ENCODE measurements at places on chromosomes 6 and 20.
A peak's percentile ranks its signal among the peaks of the same experiment; 100 is the strongest.

DNA sequence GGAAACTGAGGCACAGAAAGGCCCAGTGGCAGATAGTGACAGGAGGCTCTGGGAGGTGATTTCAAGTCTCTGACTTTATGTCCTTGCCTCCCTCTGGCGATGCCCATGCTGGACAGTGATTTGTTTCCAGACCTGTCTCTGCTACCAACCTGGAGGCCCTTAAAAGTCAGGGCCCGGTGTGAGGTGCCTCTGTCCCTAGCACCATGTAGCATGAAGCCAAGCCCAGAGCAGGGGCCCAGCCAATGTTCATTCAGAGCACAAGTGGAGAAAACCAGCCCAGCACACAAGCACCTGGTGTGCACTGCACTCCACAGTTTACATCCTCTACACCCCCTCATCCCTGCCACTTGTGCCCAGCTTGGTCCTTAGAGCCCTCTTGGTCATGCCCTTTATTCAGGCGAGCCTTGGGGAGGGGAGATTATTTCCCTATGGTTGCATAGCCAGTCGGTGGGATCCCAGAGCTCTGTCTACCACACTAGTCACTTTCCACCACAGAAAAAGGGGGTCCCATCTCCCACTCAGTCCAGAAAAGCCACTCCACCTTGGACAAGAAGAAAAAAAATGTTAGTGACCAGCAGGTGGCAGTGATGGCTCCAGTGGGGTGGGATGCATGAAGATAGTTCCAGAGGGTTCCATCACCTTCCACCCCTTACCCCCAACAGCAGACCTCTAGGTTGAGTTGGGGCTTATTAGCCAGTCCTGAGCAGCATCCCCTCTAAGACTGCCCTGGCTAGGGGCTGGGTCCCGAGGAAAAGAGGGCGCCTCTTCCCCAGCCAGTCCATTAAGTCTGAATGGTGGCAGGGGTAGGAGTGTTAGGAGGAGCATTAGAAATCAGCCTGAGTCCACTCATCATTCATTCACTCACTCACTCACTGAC is 30.9 kb downstream of the KIAA1755 start:
- no peak for DNase-seq

DNA sequence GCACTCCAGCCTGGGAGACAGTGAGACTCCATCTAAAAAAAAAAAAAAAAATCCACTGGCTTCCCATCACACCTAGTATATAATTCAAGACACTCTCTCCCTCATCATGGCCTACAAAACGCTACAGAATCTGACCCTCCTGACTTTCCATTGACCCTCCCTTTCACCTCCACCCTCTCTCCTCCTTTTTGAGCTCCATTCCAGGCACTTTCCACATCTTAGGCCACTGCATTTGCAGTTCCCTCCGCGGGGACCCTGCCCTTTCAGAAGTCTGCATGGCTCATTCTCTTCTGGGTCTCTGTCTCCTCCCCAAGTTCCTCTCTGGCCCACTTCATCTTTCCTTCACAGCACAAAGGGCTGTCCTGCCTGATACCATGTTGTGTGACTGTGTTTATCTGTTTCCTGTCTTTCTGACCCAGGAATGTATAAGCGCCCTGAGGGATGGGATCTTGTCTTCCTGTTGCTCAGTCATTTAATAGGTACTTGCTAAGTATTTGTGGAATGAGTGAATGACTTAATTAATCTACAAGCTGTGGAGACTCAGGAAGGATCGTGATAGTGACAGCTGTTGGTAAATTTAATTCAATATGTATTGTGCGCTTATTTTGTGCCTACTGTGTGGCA is 35.2 kb downstream of the NCR2 start:
- no peak for DNase-seq

DNA sequence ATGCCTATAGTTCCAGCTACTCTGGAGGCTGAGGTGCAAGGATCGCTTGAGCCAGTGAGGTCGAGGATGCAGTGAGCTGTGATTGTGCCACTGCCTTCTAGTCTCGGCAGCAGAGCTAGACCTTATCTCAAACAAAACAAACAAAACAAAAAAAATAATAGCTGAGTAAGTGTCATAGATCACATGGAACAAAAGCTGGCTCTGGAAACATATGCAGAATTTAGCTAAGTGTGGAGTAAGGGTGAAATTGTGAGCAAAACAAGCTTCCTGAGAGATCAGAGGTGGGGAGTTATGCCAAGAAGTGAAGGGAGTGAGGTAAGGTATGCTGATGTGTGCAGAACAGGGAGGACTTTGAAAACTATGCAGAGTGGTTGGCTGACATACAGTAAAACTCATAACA is 18.7 kb downstream of the SGK1 start:
- no peak for DNase-seq

DNA sequence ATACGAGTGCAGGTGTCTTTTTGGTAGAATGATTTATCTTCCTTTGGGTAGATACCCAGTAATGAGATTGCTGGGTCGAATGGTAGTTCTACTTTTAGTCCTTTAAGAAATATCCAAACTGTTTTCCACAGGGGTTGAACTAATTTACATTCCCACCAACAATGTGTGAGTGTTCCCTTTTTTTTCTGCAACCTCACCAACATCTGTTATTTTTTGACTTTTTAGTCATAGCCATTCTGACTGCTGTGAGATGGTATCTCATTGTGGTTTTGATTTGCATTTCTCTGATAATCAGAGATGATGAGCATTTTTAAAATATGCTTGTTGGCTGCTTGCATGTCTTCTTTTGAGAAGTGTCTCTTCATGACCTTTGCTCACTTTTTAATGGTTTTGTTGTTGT is 1.9 kb upstream of the ZNF831 start:
- DNase-seq: no peak

GRCh38 chr6:120431841-120432240 is 902.4 kb downstream of the TBC1D32 start:
- DNase-seq: no peak

GRCh38 chr20:55761100-55761499 is 244.2 kb downstream of the CBLN4 start:
- DNase-seq: no peak

GRCh38 chr6:33628401-33628964 is 7.4 kb downstream of the ITPR3 start:
- DNase-seq: no peak

- no peak for DNase-seq
Measured at GRCh38 chr20:63064745-63065711, 58.3 kb upstream of the BHLHE23 start.

- DNase-seq: peak; percentile 11
Measured at GRCh38 chr6:159871906-159872305, 18.9 kb upstream of the MAS1 start.

- DNase-seq: no peak
Measured at GRCh38 chr6:150617496-150618460, 18.1 kb downstream of the PLEKHG1 start.

DNA sequence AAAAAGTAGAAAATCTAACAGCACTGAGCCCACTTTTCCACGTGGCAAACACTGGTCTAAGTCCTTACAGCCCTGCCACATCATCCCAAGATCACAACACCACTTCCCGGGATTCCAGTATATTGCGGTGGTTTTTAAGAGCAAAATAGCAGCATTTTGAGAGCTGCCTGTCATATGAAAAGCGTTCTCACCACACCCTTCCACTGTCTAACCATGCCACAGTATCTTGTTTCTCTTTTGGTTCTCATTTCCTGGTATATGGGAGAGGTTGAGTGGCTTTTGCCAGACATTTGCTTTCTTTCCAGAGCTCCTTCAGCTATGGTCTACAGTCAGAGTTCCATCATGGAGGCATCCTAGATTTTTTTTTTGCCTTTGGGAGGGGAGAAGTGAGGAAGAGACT is 243.0 kb downstream of the TSHZ2 start:
- DNase-seq: no peak

- no peak for DNase-seq
Measured at GRCh38 chr20:23970049-23970448, 18.5 kb downstream of the GGTLC1 start.

GRCh38 chr20:37853823-37854375 is 49.0 kb upstream of the VSTM2L start:
- no peak for DNase-seq

All from activated T-cell treated with anti-CD3 and anti-CD28 coated beads for 48 hours (primary cell).